ENCODE measurements at places on chromosomes 3 and 15.

DNA sequence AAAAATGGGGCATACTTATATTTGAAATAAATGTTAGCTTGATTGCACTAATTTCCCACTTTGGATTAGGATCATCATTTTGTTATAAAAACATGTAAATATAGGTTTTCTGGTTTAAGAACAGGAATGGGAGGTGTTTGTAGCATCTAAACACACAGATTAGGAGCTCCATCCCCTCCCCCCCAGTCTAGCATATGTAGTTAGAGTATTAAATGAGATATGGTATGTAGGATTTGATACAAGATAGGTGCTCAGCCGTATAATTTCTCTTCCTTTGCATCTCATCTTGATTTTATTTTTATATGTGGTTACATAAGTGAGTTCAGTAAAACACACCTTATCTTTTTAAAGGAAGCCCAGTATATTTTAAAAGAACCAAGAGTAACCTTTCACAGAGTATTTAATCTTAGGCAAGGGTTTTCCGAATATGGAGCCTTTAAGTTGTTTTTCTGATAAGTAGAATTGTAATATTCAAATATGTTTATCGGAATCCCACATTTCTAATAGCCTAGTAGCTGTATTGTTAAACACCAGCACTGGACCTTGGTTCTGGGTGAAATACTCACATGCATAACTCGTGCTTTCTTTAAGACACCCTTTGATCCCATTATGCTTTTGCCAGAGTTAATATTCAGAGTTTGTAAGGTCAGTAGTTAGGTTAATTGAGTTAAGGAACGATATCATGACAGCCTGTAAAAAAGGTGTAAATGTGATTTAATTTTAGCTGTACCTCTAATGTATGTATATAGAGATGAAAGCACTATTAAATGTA, 2.3 kb downstream of the SLC25A36 start:
- DNase-seq, result no peak

DNA sequence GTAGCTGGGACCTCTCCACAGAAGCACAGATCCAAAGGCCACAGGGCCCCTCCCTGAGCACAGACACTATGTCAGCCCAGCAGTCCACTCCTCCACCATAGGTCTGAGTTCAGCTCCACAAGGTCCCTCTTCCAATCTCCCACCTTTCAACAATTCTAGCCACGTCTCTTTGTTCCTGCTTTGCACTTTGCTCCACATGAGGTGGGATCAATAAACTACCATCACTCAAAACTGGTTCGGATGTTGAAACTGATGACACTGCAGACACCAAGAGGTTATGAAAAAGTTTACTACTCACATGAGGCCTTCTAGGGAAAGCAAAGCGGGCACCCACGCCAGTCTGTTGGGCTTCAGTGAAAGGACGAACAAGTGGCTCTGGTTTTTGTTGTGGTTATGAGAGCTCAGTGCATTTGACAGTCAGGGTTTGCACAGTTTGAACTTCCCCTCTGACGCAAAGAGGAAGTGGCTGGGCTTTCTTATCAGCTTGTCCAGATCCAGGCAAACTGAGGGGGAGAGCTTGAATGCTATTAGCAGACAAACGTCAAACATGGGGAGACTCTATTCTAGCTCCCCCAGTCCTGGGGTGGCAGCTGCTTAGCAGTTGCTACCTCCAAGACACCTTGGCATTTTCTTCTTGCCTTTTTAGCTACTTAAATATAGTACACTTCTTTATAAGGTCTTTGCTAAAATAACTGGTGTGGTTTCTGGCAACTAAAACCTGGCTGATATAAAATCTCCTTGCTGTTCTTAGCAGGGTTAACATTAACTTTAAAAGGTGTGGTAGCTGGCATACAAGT, 37.8 kb downstream of the ZNF445 start:
- DNase-seq, result peak; percentile 9

GRCh38 chr15:72599855-72600464, 54.5 kb upstream of the GOLGA6B start:
- no peak for DNase-seq

GRCh38 chr3:98259707-98260106, 4.3 kb upstream of the OR5H6 start:
- no peak for DNase-seq

DNA sequence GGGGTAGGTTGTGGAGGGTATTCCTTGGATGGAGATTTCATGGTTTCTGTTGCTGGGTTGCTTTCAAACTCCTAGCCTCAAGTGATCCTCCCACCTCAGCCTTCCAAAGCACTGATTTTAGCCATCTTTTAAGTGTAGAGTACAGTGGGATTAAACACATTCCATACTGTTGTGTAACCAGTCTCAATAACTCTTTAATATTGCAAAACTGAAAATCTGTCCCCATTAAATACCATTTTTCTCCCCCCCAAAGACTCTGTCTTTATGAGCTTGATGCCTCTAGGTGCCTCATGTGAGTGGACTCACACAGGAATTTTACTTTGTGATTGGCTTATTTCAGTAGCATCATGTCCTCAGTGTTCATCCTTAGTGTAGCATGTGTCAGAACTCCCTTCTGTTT, 74.7 kb upstream of the ATP10A start:
- no peak for DNase-seq

DNA sequence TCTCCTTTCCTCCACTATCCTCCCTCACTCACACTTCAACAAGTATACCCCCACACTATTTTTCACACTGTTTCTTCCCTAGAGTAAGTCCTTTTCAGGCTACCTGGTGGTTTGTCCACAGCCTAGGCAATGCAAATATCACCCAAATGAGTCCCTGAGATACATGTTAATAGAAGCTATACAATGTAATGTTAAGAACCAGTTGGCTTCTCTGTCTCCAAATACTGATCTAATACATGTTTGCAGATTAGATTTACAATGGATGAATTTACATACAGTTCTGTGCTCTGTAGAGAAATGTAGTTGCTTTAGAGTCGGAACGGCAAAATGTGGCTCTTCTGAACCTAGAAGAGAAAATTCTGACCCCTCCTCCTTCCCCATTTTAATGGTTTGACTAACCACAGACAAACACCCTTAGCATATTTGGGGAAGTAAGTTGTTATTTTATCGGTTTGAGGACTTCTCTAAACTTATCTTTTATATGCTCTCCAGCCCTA, 63.6 kb upstream of the MBNL1 start:
- no peak for DNase-seq

DNA sequence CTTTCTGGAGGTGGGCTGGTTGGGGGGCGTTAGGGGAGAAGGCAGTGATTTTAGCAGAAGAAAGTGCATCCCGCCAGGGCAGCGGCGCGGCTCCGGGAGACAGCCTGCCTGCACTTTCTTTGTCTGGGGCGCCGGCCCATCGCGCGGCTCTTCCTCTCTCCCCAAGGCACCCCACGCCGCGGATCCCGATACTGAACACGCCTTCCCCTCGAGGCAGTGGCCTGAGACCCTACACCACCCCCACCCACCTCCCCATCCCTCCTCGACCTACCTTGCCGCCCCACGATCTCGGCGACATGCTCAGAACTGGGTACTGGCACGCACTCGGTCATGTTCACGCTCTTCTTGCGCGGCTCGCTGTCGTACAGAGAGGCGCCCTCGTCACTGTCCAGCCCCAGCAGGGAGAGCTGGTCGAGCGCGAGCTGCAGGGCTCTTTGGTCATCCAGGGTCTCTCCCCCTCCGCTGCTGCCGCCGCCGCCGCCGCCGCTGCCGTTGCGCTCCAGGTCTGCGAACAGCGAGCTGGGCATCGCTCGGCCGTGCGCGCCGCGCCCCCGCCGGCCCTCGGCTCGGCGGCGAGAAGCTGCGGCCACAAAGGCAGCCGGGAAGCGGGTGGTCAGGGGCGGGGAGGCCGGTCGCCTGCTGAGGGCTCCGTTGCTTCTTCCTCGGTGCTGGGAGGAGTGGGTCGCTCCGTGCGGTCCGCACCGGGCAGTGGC, 483 bp downstream of the MEX3B start:
- no peak for DNase-seq

- no peak for DNase-seq
These were observed 115.1 kb downstream of the TPRA1 start for GRCh38 chr3:127475391-127475790.

- DNase-seq, result no peak
These were observed 76.2 kb downstream of the PCCB start for GRCh38 chr3:136326316-136326715.

GRCh38 chr15:84747416-84748273, 747 bp upstream of the ZNF592 start:
- peak; percentile 48 for DNase-seq

- DNase-seq, result no peak
These were observed 67.8 kb upstream of the FSIP1 start for GRCh38 chr15:39850436-39850835.

DNA sequence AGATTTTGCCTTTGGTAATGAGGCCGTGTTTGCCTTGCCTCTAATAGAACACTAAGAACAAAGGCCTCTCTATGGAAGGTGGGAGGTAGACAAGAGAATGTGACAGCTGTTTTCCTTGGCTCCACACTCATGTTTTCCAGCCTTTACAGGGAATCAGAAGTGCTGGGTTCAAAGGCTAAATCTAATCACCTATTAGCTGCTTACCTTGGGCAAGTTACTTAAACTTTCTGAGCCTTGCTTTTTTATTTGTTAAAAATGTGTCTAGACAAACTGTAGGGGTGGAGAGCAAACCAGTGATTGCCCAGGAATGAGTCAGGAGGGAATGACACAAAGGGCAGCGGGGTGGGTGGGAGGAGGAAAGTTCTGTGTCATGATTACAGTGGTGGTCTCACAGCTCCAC, 179.0 kb downstream of the P3H2 start:
- no peak for DNase-seq

- no peak for DNase-seq
These were observed 110.2 kb downstream of the CMSS1 start for GRCh38 chr3:99927671-99928457.

DNA sequence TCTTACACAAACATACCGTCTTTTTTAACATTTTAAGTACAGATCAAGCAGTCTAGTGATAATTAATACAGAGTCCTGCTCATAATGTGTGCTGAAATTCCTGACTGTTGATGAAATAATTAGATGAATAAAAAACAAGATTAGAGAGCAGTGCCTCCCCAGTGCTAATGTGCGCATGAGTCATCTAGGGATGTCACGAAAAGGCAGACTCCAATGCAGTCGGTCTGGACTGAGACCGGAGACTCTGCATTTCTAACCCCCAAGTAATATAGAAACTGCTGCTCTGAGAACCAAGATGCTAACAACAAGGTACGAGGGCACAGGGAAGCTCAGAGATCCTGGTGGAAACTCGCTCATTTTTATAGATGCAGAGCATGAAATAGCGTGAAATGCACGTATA, 61.4 kb downstream of the COL8A1 start:
- DNase-seq, result no peak

GRCh38 chr3:169501061-169501460, 162.5 kb downstream of the MECOM start:
- no peak for DNase-seq

- DNase-seq, result no peak
These were observed 39.4 kb downstream of the RAB6B start for GRCh38 chr3:133856316-133856715.

DNA sequence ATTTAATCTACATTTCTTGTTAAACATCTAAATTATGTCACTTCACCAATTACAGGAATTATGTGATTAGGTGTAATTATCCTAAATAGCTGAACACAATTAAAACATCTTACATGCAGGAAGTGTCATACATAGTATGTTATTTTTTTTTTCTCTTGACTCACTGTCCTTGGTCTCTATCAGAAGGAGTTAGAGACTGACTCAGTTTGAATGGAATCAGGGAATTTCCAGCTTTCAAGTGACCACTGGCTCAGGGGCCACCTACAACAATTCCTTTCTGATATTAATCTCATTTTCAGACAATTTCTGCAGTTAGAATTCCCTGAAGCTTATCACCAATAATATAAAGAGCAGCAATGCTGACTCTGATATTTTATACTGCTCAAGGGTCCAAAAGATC, 400.7 kb downstream of the ROBO1 start:
- DNase-seq, result no peak

GRCh38 chr15:67002368-67002767, 63.0 kb upstream of the SMAD3 start:
- no peak for DNase-seq

DNA sequence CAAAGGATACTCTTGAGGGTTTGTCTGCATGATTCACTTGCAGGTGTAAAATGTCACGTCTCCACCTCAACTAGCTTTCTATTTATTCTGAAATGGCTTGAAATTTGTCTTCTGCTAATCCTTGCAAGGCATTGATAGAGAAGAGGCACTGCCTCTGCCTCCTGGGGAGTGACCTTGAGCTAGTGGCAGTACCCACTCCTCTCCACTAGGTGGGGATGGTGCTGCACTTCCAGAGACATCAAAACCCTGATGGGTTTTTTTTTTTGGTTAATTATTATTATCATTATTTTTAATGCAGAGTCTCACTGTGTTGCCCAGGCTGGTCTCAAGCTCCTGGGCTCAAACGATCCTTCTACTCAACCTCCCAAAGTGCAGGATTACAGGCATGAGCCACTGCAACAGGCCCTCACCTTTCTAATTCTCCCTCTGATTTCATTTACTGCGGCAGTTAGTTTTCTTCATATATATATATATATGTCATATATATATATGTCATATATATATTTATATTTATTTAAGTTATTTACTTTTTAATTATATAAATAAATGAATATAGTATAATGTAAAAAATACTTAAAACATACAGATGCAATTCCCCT, 117.6 kb upstream of the EIF1B start:
- DNase-seq, result no peak

DNA sequence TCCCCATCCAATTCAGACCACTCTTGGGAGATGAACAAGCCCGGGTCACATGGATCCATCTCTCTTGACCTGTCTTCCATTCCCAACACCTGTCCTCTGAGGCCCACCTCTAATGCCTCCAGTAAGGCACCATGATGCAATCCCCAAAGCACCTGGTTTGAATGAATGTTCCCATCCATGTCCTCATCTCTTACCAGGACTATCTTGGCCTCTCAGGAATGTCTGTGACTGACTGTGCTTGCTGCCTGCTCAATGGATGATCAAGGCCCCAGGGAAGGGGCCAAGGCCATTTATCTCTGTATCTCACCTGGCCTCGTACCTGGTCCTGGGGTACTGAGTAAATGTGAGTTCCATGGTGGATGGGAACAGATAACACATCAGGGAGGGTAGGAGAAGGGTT, 49.7 kb downstream of the SLCO2A1 start:
- no peak for DNase-seq

GRCh38 chr15:64000183-64000951, 45.9 kb downstream of the DAPK2 start:
- DNase-seq, result no peak

GRCh38 chr3:70342149-70342548, 29.7 kb upstream of the MDFIC2 start:
- no peak for DNase-seq

- DNase-seq, result no peak
These were observed 35.3 kb upstream of the FSIP1 start for GRCh38 chr15:39817892-39818291.

- DNase-seq, result no peak
These were observed 17.5 kb upstream of the RBP1 start for GRCh38 chr3:139557041-139557440.

DNA sequence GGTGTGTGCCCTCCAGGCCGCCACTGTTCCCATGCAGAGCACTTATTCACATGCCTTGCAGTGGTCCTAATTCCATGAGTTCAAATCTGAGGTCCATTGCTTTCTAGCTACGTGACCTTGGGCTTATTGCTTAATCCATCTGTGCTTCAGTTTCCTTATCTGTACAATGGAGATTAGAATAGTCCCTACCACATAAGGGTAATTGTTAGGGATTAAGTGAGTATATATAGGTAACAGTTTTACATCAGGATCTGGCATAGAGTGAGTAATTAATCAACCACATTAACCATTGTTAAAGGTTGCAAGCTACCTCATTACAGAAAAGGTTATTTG, 7.6 kb downstream of the CPN2 start:
- DNase-seq, result no peak
